ENCODE measurements at places on chromosomes 3 and 15.
A peak's percentile ranks its signal among the peaks of the same experiment; 100 is the strongest.

DNA sequence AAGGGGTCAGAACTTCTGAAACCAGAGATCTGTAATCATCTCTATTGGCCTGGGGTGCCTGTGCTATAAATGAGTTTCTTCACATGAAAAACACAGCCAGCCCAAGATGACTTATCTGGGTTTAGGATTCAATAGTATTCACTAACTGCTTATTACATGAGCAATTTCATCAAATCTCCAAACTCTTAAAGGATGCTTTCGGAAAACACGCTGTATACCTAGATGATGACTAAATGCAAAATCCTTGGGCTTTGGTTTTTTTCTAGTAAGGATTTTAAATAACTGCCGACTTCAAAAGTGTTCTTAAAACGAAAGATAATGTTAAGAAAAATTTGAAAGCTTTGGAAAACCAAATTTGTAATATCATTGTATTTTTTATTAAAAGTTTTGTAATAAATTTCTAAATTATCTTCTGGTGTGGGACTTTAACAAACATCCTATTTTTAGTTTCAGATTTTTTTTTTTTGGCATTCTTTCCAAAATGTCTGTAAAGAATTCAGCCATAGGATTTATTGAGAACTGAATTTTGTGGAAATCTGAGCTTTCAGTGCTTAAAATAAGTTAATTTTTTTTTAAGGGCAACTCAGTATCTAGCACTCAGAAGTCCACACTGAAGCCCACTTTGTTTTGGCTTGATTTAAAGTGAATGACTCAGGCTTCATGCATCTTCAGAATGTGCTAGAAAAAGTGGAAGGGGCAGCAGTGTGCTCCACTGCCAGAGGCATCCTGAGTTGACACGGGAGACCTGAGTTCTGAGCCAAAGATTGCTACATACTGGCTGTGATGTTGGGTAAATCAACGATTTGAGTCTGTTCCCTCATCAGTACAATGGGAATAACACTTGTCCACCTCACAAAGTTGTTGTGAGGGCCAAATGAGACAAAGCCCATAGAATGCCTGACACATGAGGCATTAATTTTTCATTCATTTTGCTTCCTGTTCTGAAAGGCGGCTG, 18.7 kb downstream of the TMEM43 start:
- DNase-seq, result peak; percentile 89

DNA sequence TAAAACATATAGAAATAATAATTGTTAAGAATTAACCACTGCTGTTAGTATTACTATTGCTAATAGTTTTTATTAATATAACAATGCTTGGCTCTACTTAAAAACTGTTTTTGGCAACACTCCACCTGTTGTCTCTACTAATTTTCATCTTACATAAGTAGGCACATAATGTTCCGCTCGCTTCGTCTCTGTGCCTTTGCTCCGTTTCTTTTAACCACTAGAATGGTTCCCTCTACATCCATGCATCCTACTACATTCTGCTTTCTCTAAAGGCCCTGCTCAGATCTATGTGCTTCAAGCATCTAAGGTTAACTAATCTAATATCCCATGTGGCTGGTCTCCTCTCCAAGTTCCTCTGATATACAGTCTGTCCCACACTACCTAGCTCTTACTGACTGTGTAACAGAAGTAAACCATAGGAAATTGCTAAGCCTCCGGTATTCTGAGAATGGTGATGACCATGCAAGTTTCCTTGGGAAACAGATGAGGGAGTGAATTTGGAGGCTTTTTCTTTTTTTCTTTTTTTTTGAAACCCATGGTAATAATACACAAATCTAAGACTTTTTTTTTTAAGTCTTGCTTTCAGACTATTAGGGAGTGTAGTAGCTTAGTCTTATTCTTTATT, 138.3 kb downstream of the P3H2 start:
- no peak for DNase-seq

- no peak for DNase-seq
Observed at GRCh38 chr15:70342554-70343548, 245.1 kb upstream of the TLE3 start.

DNA sequence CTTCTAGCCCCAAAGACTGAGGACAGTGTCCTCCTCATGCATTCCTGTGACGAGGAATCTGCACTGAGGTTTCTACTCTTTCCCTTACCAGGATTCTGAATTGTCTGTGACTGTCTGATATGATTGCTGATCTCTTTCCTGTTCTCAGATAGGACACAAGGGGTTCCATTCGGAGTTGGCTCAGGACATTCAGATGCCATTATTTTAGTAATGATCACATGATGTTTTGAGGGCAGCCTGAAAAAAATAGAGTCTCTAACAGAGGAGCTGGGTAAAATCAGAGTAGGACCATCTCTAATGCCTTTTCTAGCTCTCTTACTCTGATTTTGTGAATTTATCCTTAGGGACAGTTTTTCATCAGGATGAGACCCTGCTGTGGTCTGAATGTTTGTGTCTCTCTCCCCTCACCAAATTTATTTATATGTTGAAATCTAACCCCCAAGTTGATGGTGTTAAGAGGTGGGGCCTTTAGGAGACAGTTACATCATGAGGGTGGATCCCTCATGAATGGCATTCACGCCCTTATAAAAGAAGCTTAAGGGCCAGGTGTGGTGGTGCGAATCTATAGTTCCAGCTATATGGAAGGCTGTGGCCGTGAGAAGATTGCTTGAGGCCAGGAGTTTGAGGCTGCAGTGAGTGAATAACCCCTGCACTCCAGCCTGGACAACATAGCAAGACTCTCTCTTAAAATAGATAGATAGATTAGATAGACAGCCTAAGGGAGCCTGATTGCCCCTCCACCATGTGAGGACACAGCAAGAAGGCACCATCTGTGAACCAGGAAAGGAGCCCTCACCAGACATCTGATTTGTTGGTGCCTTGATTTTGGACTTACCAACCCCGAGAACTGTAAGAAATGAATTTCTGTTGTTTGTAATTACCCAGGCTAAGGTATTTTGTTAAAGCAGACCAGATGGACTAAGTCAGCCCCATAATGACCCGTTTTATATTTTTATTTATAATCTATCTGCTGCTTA, 24.4 kb downstream of the FNDC3B start:
- DNase-seq, result no peak

GRCh38 chr15:90063770-90064247, 38.5 kb downstream of the IDH2 start:
- DNase-seq, result no peak

GRCh38 chr3:34793057-34793456, 846.3 kb upstream of the ARPP21 start:
- DNase-seq, result no peak

DNA sequence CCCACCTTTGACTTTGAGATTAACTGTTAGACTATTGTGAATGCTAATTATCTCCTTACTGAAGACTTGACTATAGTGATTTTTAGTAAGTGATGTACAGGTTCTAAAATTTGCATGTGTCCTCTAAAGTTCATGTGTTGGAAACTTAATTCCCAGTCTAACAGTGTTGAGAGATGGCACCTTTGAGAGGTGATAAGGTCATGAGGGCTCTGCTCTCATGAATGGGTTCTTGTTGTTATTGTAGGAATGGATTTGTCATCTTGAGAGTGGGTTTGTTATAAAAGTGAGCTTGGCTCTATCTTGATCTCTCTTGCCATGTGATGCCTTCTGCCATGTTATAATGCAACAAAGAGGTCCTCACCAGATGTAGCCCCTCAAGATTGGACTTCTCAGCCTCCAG, 18.9 kb upstream of the LMOD3 start:
- no peak for DNase-seq

DNA sequence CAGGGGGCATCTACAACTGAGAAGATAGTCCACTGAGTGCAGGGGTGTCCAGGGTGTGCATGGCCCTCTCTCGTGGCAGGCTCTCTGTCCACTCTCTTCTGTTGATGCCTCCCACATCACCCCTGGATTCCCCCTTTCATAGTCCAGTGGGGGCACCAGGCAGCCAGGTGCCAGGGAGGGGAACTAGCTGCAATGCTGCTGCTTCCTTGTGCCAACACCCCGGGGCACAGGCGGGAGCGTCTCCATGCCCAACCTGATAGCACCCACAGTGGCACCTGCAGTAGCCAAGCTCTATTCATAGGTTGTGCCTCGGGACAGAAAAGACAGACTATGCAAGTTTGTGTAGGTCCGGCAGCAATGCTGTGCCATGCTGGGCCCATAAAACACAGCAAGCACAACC, 11.7 kb downstream of the DUOX2 start:
- no peak for DNase-seq
